Lung (tissue), 17 donors: ENCODE measurements at places on chromosomes 7 and 10.

GRCh38 chr10:98673171-98673782 lies 226.5 kb upstream of the HPS1 start:
- no peak for DNase-seq

GRCh38 chr7:41979834-41980307 lies 257.1 kb downstream of the GLI3 start:
- DNase-seq, result peak; percentile 58

- no peak for DNase-seq
Measured at GRCh38 chr10:74624501-74624900, 201.9 kb upstream of the KAT6B start.

DNA sequence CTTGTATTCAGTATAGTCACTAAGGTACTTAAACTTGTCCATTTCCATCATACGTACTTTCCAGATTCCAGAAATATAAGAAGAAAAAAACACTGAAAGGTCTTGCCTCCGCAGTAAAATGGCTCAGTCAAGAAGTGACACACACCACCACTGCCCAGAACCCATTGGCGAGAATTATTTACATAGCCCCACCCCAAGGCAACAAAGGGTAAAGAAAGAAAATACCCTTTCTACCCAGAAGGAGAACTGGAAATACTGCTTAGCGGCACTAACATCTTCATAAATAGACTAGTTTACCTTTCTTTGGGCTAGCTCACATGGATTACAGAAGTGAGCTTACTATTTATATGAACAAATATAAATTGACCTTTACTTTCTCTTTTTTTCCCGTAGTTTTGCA lies 194.0 kb downstream of the PPP1R9A start:
- peak; percentile 19 for DNase-seq

DNA sequence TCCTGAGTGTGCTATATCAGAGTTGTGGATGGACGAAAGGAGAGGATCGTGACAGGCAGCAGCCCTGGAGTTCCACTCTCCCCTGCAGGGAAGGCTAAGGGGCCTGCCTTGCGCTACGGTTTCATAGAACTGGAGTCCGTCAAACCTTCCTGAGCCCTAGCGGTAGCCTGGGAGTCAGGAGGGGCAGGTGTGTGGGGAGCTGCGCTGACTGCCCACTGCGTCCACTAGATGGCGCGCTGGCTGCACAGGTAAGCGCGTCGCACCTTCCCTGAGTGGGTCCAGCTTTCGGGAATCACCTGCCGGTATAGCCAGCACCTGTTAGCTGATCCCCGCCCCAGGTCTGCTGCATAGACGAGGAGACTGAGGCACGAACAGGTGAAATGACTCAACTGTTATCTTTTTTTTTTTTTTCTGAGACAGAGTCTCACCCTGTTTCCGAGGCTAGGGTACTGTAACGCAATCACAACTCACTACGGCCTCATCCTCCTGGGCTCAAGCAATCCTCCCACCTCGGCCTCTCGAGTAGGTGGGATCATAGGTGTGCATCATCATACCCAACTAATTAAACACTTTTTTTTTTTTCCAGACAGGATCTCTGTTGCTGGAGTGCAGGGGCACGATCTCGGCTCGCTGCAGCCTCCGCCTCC lies 20.2 kb upstream of the BAIAP2L1 start:
- DNase-seq, result peak; percentile 23

- no peak for DNase-seq
Measured at GRCh38 chr10:78143576-78143975, 109.9 kb downstream of the RPS24 start.

DNA sequence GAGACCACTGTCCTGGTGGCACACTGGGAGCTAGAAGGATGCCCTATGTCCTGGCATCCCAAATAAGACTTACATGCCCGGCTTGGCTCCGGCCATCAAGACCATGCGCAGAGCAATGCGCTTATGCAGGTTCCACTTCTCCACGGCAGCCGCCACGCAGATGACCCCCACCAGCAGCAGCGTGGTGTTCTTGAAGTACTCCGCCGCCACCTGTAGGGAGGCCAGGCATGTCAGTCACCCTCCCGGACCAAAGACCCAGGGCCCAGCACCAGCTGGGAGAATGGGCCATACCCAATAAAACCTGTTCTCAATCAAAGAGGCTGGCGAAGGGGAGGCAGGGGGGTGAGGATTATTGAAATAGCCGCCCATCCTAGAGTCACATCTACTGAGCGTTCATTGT lies 19.9 kb downstream of the SLC13A4 start:
- no peak for DNase-seq

DNA sequence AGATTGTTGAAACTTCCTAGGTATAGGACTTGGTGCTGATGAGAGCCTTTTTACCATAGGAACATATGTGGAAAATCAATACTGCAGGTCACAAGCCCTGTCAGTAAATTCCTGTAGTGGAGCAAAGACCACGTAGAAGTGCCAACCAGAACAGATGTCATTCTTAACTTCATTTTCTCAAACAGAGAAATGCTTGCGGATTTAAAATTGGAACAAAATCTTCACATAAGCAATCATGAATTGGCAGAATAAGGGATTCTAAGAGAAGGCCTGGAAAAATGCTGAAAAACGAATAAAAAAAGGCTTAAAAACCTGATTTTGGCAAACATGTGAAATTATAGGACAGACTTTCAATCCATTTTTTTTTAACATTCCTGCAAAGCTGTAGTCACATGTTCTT lies 80.8 kb upstream of the SMIM30 start:
- DNase-seq, result no peak

GRCh38 chr7:112414855-112415490 lies 35.3 kb upstream of the IFRD1 start:
- DNase-seq, result peak; percentile 48
